NCI-H1417 (cell line): ENCODE measurements at places on chromosomes 6 and 20.

- DNase-seq = no peak
These were observed 15.2 kb downstream of the HNF4A start for GRCh38 chr20:44370639-44371218.

DNA sequence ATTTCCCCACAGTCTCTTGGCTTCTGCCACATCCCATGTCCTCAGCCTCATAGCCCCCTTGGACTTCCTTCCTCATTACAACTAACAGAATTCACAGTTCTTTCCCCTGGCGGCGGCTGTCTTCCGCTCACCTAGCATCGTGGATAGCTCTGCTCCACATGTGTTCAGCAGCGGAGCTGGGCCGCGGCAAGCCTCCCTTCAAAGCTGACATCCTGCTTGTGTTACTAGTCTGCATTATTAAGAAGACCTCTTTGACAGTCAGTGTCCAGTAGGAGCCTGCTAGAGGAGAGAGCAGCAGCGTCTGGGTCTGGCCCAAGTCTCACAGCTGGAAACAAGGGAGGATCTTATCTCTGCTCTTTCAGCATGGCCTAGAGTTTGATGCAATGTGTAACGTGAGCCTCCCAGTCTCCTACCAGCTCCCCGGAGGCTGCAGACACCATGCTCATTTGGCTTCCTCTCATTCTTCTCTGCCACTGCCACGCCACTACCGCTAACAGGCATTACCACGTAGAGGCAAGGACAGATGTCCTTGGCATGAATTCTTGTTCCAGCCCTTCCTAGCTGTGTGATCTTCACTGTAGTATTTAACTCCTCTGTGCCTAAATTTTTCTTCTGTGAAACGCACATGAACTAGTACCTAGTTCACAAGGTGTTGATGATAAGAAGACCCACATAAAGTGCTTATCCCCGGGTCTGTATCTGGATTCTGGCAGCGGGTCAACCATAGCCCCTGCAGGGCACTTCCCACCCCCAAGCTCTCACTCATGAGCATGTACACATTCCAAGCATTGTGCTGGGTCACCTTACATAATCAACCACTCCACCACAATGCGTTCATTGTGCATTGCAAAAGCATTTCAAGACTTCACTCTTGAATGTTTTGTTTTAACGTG, 107.1 kb upstream of the BACH2 start:
- DNase-seq = no peak

DNA sequence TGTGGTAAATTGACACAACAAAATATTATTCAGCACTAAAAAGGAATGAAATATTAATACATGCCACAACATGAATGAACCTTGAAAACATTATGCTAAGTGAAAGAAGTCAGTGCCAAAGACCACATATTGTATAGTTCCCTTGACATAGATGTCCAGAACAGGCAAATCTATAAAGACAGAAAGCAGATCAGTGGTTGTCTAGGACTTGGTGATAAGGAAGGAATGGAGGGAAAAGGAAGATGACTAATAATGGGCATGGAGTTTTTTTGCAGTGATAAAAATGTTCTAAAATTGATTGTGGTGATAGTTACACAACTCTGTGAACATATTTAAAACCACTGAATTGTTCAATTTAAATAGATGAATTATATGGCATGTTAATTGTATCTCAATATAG, 32.5 kb downstream of the TBX18 start:
- DNase-seq = no peak

- DNase-seq = no peak
These were observed 131.9 kb downstream of the MAP3K7 start for GRCh38 chr6:90454836-90455427.

DNA sequence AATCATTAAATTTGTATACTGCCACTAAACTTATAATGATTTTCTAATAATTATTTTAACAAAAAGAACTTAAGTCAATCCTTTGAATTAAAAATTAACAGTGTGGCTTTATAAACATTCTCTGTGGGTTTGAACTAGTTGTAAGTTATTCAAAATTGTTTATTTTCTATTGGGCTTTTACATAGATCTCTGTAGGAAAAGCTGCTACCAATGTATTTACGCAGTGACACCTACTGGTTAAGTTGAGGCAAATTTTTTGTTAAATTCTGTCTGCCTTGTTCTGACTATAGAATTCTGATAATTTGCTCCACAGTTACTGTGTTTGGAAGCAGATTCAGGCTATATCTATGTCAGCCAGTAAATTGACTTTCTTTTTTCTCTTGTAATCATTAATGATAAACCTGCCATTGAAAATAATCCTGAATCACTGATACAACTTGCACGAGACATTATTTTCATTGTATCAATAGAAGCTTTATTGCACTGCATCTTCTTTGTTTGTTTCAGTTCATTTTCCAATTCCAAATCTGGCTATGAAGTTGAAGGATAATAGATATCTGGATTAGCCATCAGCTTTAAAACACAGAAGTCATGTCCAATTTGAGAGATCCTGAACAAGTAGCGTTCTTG, 66.0 kb upstream of the UTRN start:
- peak; percentile 64 for DNase-seq

- DNase-seq = no peak
These were observed 93.1 kb downstream of the PRND start for GRCh38 chr20:4814696-4815252.

DNA sequence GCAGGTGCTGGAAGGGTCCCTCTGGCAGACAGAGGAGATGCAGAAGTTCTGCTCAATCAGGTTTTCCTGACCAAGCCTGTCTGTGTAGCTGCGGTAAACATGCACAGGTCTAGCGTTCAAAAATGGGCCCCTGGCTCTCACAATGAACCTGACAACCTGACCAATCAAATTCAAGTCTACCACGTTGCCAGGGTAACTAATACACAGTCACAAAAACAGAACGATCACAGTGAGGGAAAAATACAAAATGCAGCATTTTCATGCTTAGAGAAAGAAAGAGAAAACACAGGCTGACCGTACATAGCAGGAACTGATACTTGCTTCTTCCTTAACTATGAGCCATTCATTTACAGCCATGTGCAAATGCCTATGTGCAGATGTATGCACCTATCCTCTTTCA, 353.1 kb upstream of the TSHZ2 start:
- DNase-seq = no peak

DNA sequence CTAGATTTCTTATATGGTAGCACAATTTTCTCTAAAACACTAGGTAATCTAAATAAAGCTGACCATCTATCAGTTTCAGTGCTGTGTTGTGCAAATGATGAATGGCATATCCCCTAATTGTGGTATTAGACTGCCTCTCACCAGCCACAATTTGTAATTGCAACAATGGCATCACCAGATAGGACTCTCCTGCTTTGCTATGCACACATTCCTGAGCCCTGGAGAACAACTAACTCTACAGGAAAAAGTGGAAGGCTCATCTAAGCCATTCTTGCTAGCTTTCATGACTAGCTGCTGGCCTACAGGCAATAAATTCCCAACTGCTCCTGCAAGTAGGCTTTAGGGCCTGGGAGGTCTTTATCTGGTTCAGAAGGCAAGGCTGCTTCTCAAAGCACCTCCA, 974.1 kb downstream of the EYS start:
- no peak for DNase-seq

DNA sequence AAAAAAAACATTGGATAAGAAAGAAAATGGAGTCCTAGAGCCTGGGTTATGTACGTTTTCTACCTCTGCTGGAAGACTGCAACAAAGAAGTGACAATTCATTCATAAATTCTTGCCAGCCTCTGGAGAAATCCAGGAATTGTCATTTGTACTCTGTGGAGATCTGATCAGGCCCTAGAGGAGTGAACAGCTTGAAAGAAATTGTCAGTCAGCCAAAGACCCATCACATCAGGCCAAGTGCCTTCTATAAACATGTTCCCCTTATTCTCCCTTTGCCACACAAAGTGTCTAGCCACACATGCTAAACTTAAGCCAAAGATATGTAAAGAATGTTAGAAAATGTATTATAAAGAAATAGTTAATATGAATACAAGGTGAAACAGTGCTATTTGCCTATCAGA, 152.4 kb downstream of the ADAT2 start:
- no peak for DNase-seq

- DNase-seq = no peak
These were observed 45.9 kb upstream of the TAB2 start for GRCh38 chr6:149271348-149272340.

- no peak for DNase-seq
These were observed 25.4 kb upstream of the PI16 start for GRCh38 chr6:36929152-36929551.

GRCh38 chr6:75331151-75331550, 46.6 kb upstream of the TMEM30A start:
- no peak for DNase-seq

GRCh38 chr6:162560891-162561290, 166.7 kb downstream of the PRKN start:
- DNase-seq = no peak

- no peak for DNase-seq
These were observed 2.8 kb upstream of the ASF1A start for GRCh38 chr6:118890997-118891790.

DNA sequence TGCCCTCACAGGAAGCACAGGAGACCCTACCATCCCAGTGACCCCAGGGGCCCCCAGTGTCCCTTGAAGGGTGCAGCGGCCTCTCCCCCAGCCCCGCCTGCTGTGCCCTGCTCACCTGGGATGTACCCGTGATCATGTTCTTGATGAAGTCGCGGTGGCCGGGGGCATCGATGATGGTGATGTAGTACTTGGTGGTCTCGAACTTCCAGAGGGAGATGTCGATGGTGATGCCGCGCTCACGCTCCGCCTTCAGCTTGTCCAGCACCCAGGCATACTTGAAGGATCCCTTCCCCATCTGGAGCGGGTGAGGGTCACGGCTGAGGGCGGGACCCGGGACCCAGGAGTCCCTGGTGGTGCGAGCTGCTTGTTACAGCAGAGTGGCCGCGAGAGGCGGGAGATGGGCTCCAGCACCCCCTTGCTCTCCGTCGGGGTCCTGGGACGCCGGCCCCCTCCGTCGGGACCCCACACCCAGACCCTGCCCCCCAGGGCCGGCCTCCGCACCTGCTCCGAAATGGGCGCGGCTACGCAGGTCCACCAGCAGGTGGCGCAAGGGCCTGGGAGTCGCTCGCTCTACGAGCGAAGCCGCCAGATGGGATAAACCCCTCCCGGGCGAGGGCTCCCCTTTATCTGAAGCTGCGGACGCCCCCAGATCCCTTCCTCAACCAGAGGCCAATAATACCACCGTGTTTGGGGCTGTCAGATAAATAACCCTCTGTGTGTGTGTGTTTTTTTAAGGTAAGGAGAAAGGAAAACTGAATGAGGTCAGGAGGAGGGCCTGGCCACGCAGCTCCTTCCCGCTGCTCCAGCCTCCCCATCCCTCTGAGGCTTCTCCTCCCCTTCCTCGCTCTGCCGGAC, 2.9 kb downstream of the EEF1A2 start:
- DNase-seq = peak; percentile 52

GRCh38 chr20:10864076-10864672, 190.4 kb upstream of the JAG1 start:
- DNase-seq = no peak

DNA sequence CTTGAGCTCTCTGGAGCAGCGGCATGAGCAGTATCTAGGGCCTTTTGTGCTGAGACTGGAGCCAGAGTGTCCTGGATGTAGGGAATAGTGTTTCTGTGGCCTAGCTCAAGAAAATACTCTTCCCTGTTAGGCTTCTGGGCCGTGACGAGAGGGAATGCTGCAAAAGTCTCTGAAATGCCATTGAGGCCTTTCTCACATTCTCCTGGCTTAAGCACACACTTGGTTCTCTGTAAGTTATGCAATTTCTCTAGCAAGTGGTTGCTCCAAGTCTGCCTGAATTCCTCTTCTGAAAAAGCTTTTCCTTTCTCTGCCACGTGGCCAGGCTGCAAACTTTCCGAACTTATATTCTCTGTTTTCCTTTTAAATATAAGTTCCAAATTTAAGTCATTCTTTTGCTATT, 744.4 kb downstream of the GRIK2 start:
- no peak for DNase-seq

DNA sequence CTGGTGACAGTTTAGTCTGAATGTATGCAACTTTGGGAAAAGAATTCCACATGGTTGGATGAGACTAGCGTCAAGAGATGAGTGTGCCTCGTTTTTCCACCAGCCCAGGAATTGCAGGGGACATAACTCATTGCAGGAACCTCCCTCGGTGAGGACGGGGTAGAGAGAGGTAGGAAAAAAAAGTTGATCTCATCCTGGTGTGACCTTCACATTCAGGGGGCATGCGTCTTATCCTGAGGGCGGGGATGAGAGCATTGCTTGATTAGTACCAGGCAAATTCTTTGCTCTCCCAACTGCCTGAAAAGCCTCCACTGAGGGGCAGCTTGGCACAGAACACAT, 11.8 kb downstream of the TLDC2 start:
- DNase-seq = no peak

DNA sequence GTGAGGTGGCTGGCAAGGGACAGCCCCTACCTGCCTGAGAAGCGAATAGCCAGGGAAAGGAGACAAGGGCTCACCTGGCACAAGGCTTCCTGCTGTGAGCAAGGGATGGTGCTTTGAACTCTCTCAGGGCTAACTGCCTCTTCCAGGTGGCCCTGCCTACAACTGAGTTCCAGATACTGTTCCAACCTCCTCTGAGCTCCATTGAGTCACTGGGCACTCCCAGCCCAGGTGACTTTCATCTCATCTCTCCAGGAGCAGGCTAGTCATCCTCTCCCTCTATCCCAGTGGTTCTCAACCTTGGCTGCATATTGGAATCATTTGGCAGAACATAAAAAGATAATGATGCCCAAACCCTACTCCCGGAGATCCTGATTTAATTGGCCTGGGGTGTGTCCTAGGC, 374.0 kb upstream of the ZFP64 start:
- no peak for DNase-seq

DNA sequence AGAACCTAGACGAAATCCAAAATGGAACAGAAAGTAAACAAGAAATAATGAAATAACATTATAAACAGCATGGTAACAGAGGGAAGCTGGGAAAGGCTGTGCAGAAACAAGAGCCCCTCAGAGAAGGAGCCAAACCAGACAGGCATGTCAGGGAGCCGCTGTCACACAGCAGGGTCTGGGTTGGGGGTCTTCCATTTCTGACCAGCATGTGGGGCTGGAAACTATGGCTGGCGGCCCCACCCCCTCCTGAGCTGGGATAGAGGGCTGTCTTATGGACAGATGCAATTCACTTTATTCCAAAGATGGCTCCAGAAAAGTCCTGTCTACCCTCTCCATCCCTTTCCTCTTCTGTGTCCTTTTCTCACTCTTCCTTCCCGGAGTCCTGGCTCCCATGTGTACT, 27.3 kb downstream of the C6orf89 start:
- DNase-seq = no peak

GRCh38 chr6:131682442-131682841, 18.8 kb downstream of the OR2A4 start:
- DNase-seq = peak; percentile 7

- DNase-seq = no peak
These were observed 44.1 kb downstream of the MAPK14 start for GRCh38 chr6:36071714-36072113.

DNA sequence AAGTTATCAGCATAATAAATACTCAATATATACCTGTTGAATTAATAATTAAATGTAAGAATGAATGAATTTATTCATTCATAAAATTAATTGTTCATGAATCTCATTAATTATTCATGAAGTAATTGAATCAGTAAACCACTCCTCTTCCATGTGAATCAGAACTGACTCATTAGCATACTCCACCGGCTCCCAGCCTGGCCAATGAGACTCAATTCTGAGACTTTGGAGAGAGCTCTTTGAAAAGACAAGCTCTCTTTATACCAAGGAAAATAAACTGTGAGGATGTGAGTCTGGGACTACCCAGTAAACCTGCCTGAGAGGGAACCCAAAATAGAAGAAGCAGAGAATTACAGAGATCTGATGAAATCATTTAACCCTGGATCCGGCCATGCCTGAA, 8.4 kb upstream of the SLC2A10 start:
- DNase-seq = no peak

- DNase-seq = no peak
These were observed 1343.3 kb upstream of the GJE1 start for GRCh38 chr6:140789466-140789865.
